H7 (cell line): ENCODE measurements at places on chromosomes 1 and 21.

GRCh38 chr1:223221686-223222085, 78.6 kb upstream of the TLR5 start:
- no peak for DNase-seq

DNA sequence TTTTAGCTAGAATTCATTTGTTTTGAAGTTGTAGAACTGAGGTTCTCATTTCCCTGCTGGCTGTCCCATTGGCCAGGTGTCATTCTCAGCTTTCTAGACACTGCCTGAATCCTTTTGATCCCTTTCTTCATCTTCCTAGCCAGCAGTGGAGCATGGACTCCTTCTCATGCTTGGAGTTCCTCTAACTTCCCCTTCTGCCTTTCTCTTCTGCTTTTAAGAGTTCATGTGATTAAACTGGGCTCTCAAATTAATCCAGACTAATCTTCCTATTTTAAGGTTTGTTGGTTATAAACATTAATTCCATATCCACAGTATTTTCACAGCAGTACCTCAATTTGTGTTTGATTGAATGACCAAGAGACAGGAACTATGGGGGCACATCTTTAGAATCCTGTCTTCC, 52.3 kb downstream of the ADAMTS5 start:
- DNase-seq = no peak

DNA sequence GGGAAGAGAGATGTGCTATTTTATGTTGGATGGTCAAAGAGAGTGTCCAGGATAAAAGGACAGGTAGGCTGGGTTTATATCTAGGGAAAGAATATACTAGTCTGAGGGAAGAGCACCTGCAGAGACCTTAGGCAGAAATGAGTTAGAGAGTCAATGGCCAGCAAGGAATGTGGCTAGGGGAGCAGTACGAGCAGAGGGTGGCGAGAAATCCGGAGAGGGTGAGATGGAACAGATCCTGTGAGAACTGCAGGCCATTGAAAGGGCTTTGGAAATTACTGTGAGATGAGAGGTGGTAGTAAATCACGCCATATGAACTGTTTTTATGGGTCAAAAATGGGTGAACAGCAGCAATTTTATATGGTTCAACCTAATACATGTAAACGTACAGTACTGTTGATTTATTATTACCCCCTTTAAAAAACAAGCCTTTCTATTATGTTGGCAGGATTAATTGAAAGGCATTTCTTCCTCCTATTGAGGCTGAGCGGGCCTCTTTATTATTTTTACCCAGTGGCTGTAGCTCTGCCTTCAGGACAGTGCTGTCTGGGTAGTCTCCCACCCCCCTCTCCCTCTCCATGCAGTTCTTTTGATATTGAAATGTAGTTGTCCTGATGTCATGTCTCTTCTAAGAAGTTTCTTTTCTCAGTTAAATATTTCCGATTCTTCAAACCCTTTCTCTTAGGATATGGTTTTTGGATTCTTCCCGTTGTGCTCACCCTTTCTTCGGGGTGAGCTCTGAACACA, 75.2 kb upstream of the CD1D start:
- peak; percentile 43 for DNase-seq

- no peak for DNase-seq
Observed at GRCh38 chr1:11599891-11600576, 54.2 kb downstream of the FBXO2 start.

DNA sequence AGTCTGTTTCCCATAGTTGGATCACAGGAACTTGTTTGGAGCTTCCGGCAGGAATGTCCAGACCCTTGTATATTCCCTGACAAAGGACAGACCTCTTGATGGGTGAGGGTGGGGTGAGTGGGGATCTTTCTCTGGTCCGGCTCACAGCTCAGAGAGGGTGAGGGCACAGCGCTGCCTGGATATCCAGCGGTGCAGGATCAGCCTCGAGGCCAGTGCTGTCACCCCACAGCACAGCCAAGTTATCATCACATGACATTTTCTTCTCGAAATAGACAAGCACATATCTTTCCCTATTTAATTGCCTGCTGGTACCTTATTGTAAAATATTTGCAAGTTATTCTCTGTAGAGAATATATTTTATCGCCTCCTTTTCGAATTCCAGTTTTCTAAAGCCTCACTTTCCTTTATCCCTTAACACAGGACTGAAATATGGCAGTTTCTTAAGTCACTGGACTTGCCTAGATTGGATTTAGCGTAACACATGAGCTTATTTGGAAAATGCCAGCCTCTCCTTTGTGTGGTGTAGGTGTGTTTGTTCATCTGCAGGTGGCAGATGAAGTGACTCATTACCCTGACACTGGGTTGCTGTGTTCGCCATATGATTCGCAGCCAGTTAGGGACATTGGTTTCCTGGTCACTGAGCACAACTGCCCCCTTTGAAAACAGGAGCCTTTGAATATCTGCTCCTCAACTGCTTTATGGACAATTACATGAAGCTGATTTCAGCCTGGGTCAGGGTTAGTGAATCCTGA, 21.4 kb downstream of the CLIC6 start:
- no peak for DNase-seq

DNA sequence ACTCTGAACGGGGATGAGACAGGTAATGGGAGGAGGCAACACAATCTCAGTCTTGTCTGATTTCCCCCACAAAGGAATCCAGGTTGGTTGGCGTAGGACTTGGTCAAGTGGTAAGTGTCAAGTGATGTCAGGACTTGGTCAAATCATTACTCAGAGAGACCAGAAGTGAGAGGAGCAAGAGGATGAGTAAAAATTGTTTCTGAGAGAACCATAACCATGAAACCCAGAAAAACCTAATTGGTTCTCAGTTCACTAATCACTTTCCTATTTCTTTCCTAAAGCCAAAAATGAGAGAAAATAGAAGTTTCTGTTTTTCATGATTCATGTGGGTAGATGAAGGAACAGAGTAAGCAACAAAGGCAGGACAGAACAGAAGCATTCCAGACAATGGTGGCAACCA, 5.0 kb downstream of the PHC2 start:
- no peak for DNase-seq

- DNase-seq = no peak
Observed at GRCh38 chr1:77948841-77949424, 29.9 kb downstream of the FUBP1 start.

DNA sequence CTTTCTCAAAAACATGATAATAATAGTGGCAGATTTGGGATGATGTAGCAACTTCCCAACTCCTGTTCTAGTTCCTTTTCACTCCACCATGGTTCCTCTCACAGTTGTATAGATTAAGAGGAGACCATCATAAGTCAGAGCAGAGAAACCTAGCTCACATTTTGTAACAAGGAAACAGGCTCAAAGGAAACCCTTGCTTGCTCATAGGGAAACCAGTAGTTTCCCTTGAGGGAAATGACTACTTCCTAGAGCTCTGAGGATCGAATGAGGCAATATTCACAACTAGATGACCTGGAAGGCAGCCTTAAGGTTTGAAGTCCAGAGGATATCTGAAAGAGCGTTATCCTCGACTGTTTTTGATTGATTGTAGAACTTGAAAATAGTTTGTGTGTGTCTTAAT, 76.1 kb upstream of the C8B start:
- no peak for DNase-seq

GRCh38 chr1:226443439-226443838, 35.5 kb upstream of the PARP1 start:
- DNase-seq = no peak

- DNase-seq = no peak
Observed at GRCh38 chr1:25484096-25484495, 53.4 kb downstream of the MACO1 start.

GRCh38 chr1:169565335-169566271, 20.7 kb downstream of the F5 start:
- no peak for DNase-seq

GRCh38 chr1:26075421-26076144, 8.2 kb upstream of the TRIM63 start:
- no peak for DNase-seq

DNA sequence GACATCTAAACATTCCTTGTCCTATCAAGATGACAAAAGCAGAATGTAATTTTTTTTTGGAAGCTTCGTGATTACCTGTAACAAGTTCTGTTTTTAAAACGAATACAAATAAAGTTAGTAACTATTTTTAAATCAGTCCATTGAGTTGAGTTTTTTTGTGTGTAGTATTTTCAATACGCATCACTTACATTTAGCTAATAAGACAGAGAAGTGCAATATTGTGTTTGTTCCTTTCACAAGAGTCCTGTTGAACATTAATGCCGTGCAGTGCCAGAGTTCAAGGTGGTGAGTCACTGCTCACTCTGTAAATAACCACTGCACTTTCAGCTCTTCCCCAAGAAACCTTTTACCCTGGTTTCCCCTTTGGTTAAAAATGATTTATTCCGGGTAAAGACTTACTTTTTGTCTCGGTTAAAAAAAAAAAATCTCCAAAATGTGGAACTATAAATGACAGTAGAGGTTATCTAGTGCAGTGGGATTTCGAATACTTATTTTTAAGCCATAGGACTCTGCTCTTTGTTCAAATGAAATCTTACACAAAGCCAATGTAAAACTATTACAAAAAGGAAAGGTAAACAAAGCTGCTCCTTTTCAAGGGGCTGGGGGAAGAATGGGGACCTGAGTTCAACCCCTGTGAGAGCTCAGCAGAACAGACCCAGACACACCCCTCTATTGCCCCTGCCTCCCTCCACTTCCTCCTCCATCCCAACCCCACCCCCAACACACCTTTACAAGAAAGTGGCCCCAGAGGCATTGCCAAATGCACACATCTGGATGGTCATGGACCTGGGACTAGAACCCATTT, 14.8 kb upstream of the NCMAP start:
- no peak for DNase-seq

- DNase-seq = no peak
Observed at GRCh38 chr1:206784471-206784903, 12.2 kb upstream of the IL10 start.

GRCh38 chr1:22292011-22292788, 149.3 kb upstream of the WNT4 start:
- DNase-seq = peak; percentile 55

DNA sequence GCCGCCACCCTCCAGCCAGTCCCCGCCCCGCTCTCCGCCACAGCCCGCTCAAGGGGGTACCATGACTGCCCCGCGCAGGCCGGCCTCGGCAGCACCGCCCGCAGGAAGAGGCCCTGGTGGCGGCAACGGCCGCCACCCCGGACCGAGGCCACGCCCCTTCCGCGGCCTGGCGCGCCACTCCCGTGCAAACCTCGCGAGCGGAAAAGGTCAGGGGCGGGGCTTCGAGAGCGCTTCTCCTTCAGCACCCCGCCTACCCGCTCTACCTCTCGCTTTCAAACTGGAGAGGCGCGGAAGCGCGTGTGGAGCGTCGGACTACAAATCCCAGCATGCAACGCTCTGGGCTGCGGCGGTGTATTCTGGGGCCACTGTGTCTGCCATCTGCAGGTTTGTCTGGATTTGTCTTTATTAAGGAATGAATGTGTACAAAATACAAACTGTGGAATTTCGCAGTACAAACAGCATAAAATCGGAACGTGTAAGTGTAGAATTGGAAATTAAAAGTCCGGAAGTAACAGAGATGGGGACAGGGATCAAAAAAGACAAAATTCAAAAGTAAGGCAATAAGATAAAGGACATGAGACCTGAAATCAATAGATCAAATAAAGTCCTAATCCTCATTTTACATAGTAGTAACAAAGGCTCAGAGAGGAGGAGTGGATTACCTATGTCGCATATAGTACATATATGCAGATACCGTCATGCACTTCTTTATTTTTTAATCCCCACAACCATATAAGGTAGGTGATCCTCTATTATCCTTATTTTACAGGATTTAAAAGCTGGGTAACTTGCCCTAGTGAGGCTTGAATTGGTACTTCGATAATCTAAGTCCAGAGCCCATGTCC, 464 bp upstream of the ADSS2 start:
- DNase-seq = peak; percentile 98

DNA sequence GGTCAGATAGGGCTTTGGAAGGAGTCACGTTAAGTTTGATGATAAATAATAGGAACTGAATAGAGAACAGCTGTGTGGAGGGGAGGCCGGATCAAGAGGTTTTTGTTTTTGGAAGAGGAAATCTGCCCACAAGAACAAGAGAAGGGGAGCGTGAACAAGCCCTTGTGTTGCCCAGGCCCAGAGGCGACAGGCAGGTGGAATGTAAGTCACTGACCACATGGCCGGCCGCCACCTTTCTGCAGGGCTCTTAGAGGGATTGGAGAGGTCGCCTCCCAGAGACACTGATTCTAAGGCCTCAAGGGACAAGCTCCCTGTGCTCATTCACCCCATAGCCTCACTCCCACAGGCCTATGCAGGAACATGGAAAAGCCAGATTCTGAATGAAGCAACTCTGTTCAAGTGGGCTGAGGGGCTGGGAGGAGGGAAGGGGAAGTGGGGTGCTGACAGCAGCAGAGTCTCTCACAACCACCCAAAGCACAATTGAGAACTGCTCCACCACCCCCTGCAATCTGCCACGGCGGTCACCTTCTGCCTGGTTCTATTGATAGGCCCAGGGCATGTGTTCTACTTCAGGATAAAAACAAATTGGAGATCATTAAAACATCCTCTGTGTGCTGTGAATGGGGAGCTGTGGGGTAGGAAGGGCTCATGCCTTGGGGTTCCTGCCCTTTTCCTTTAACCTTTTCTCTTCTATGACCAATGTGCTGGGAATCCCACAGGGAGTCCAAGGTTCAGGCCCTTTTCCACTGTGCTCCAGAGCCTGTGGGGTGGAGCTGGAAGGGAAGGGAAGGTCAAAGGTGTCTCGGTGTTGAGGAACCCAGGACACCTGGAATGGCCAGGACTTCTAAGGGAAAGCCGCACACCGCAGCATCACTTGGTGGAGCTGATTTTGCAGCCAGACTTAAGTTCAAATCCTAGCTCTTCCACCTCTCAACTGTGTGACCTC, 63.3 kb upstream of the PARP1 start:
- no peak for DNase-seq

DNA sequence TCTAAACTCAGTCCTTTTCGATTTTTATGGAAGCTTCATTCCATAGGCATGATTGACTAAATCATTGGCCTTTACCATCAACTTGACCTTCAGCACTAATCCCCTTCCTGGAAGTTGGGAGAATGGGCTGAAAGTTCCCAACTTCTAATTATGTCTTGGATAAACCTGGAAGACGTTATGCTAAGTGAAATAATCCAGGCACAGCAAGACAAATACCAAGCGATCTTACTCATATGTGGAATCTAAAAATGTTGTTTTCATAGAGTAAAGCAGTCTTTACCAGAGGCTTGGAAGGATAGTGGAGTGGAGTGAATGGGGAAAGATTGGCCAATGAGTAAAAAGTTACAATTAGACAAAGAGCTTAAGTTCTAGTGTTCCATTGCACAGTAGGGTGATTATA, 1453.2 kb downstream of the PLA2G4A start:
- no peak for DNase-seq

DNA sequence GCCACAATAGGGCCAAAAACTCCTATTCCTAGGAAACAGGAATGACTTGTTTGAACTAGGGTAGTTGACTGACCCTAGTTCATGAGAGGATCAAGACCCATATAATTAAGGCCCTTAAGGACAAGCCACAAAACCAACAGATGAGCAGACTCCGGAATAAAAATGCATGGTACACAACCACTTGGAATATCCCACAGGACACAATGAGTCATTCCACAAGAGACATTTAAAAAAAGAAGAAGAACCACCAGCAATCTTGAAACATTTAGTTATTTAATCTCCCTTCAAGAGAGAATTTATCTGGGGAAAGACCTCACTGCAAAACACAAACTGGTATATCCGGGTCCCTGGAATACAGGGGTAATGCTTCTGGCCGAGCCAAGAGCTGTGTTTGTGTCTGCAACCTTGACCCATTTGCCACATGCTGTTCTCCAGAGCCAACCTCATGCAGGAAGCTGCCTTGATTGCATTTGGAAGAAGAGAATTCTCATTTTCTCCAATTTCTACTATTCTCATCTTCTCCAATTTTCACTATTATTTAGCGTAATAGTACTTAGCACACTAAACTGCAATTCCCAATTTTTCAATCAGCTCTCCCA, 135.5 kb downstream of the TGFBR3 start:
- DNase-seq = no peak
